ENCODE measurements at places on chromosomes 7 and 10.
A peak's percentile ranks its signal among the peaks of the same experiment; 100 is the strongest.

DNA sequence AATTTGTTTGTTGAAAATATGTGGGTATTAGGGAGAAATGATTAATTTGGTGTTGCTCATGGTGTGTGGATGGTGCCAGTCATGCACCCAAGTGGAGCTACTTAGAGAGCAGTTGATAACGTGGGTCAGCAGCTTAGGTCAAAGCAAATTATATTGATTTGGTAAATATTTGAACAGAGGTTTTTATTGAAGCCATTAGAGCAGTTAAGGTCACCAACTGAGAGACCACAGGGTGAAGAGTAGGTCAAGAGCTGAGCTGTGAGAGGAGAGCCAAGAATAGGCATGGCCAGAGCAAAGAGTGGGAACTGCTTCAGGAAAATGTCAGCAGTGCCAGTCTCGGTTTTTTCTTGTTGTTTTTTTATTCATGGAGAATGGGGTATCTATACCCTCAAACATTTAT, 97.9 kb downstream of the TMEM168 start:
- DNase-seq = no peak

DNA sequence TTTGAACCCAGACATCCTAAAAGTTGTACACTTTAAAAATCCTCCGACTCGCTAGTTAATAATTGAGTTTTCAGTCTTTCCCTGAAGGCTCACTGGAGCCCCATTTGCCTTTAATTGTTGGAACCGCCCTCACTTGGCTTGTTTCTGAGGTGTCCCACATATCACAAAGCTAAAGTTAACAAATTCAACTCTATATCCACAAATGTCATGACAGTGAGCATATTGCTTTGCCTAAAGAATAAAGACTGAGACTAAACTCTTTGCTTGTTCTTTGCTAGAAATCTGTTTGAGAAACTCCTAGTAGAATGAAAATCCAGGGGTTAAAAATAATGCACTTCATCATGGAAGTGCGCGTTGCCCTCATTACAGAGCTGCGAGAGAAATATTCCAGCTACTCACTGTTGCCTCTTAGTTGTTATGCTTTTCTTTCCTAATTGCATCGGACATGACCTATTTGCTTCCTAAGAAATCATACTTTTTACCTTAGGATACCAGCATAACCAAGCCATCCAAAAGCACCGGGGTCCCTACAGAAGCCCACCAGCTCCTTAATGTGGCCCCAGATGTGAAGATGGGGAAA, 752 bp downstream of the THSD7A start:
- no peak for DNase-seq

DNA sequence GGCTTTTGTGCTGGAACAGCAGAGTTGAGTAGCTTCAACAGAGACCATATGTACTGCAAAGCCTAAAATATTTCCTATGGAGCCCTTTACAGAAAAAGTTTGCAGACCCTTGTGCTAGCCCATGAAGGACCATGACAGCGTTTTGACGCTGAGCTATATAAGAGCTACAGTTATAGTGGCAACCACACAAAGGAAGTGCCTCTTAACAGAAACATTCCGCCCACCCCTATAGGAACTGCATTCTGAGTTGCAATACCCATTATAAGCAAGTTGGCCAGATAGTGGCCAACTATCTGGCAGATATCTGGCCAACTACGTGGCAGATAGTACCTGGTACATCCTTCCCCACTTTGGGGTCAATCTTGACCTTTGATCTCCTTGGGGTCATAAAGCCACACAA, 47.5 kb upstream of the DMBT1 start:
- DNase-seq = no peak

GRCh38 chr10:98424295-98425254, 9.6 kb upstream of the PYROXD2 start:
- no peak for DNase-seq

DNA sequence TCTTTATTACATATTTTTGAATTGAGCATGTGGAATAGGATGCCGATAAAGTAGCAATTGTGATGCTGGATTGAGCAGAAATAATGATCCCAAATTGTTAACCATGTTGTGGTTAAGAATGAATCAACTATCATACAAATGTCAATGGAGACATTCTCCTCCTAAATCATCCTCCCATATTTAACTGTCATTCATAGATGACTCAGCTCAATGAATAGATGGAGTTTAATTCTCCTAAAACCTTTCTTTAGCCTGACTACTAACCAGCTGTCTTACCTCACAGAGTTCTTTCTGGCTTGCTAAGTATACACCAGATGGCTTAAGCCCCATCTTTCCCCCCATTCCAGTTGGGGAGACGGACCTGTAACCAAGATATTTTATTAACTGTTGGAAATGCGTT, 23.4 kb upstream of the NPS start:
- DNase-seq = no peak

- peak; percentile 56 for DNase-seq
These were observed at the start of gene PRKAG2 for GRCh38 chr7:151876899-151877777. PRKAG2 (minus strand) TSS chr7:151877115; CDS start chr7:151876620, 495 bp downstream.

DNA sequence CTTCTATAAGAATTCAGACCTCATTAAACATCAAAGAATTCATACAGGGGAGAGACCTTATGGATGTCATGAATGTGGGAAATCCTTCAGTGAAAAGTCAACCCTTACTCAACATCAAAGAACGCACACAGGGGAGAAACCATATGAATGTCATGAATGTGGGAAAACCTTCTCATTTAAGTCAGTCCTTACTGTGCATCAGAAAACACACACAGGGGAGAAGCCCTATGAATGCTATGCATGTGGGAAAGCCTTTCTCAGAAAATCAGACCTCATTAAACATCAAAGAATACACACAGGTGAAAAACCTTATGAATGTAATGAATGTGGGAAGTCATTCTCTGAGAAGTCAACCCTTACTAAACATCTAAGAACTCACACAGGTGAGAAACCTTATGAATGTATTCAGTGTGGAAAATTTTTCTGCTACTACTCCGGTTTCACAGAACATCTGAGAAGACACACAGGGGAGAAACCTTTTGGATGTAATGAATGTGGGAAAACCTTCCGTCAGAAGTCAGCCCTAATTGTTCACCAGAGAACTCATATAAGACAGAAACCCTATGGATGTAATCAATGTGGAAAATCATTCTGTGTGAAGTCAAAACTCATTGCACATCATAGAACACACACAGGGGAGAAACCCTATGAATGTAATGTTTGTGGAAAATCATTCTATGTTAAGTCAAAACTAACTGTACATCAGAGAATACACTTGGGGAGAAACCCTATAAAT, 24.1 kb downstream of the ZNF37A start:
- no peak for DNase-seq

GRCh38 chr10:70137135-70137534, 4.5 kb upstream of the AIFM2 start:
- DNase-seq = no peak

DNA sequence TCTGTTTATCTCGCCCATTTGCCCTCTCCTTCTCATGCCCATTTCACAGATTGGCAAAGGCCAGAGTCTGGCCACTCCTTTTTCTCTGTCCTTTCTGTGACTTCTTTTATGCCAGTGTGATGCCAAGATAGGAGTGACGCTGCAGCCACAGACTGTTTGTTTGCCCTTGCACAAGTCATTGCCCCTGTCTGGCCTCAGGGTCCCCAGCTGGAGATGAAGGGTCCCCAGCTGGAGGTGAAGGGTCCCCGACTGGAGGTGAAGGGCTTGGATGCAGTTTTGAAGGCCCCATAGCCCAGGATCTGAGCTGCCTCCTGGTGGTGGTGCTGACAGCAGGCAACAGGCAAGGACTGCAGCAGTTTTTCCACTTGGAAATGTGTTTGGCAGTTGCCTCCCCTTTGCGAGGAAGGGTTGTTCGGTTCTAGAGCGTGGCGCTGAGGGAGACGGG, 50.8 kb upstream of the SLC29A3 start:
- no peak for DNase-seq

- DNase-seq = no peak
These were observed 33.2 kb downstream of the TACR2 start for GRCh38 chr10:69383558-69383957.

DNA sequence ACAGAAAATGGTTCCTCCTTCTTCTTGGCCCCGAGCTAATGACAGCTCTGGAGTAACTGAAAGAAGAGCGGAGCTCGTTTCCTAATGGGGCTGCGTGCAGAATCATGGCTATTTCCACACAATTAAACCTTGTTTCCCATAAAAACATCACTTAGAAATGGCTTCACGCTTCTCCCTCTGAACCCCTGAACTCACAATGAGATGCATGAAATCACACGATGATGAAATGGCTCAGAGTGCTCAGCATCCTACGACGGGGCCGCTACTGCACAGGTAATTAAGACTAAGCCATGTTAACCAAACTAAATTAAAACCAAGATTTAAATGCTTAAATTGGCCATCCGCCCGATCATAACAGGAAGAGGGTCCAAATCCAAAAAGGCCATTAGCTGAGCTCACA, 80.0 kb upstream of the DNAAF5 start:
- no peak for DNase-seq

DNA sequence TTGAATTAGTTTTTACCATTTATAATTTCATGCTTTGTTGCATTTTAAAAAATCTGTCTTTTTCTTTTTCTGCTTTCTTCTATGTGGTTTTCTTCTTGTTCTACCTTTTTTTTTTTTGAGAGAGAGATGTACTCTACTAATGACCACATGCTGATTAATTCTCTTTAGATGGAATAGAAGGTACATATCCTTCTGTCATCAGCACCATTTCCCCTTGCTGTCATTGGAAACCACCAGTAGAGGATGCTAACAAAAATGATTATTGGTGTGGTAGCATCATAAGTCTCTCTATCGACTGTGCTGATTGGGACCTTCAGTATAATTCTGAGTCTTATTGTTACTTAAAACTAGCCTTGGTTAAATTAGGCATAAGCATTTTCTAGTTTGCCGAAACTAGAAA, 3.6 kb downstream of the ZEB1 start:
- no peak for DNase-seq

DNA sequence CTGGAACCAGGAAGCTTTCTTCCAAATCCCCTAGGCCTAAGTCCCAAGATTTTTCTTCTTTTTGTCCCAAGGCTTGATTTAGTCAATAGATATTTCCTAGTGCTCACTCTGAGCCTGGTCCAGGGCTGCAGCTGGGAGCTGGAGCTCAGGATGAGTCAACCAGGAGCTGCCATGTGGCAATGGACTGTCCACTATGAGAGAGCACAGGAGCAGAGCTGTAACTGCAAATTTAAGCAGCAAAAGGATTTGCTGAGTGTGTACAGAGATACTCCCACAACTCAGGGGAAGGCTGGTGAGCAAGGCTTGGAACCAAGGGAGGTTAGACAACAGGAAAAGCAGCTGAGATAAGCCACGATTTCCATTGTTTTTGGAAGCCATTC, 92.1 kb upstream of the CXCL12 start:
- DNase-seq = no peak

DNA sequence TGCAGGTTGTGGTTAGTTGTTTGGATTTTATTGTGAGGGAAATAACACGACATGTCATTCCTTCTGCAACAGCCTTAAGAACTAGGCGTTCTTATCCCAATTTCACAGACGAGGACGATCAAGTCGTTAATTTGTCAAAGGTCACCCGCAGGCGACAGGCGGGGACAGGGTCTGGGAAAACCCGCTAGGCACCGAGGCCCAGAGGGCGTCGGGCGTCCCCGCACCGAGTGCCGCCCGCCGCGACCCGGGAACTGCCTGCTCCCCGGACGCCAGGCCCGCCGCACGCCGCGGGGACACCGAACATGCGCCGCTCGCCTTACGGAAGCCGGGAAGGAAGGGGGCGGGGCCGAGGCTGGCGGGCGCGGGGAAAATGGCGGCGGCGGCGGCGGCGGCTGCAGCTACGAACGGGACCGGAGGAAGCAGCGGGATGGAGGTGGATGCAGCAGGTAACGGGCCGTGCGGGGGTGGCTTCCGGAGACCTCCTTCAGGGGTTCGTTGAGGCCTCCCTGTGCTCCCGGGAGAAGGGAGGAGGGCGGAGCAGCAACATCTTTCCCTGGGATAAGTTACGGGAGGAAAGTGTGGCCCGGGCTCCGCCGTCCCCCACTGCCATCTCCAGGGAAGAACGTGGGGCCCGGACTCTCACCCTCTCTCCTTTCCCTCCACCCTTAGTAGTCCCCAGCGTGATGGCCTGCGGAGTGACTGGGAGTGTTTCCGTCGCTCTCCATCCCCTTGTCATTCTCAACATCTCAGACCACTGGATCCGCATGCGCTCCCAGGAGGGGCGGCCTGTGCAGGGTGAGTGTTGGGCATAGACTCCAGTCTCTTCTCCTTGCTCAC, at the start of gene COPS6:
COPS6 (plus strand) TSS at position 349 of the 837 bp plus-strand sequence; CDS start at position 371, 22 bp downstream.
- DNase-seq = peak; percentile 86

- no peak for DNase-seq
These were observed 46.2 kb downstream of the NOC3L start for GRCh38 chr10:94316560-94316959.

GRCh38 chr10:7075110-7075509, 335.7 kb downstream of the SFMBT2 start:
- DNase-seq = no peak

- DNase-seq = peak; percentile 65
These were observed 98.4 kb upstream of the PODXL start for GRCh38 chr7:131654668-131655326.

GRCh38 chr7:157764193-157764592, 427.4 kb downstream of the DNAJB6 start:
- DNase-seq = no peak

DNA sequence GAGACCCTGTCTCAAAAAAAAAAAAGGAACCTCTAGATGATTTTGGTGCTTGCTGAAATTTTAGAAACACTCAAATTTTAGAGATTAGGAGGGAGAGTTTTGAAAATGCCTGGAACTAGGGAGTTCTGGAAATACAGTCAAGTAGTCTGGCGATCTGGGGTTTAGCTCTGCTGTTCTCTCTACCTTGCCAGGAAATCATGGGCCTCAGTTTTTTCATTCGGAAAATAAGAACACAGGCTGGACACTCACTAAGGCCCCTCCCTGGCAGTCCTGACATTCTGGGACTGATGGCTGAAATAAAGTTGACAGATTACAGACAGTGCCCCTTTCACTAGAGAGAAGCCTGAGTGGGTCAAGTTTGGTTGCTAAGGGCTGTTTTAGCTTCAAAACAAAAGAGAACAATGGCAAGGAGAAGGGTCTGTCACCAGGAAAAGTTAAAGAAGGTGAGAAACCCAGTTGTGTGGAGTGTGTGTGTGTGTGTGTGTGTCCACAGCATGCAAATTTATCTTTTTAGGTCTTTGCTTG, 25.0 kb upstream of the CALN1 start:
- DNase-seq = no peak

DNA sequence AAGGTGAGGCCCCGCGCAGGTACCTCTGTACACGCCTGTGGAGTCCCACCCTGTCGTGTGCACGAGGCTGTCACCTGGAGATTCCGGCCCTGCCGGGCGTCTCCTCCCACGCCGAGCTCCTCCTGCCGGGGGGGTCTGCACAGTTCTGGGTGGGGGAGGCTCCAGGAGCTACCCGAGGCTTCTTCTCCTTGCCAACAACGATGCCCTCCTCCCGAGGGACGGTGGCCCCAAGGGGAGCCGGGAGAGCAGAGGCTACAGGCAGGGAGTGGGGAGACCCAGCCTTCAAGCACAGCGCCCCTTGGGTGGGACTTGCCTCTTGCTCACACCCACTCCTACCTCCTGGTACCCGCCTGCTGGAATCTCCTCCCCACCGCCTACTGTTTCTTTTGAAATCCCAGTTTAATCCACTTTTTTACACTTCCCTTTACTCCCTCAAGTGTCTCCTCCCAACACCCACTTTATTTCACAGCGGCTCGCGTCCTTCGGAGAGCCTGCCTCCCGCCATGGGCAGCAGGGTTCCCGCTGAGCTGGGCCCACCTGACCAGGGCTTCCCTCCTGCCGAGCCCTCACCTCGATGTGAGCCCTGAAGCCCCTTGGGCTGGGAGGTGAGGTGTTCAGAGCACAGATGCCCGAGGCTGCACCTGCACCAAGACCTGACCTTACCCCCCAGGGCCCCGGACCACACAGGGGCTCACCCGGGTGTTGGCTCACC, 338.1 kb downstream of the DNAJB6 start:
- no peak for DNase-seq

Measured in activated CD4-positive, CD25-positive, alpha-beta regulatory T cell (primary cell).